ENCODE measurements at places on chromosomes 11 and 22. TPM values are rescaled to one million over a fixed set of nuclear protein-coding genes. Genes with fewer than 3 reads are reported as not detected.

The SDHAF2 gene
- total RNA-seq = 38.5 TPM

The DRAP1 gene
- total RNA-seq = 53.4 TPM

The PATE2 gene
- not detected for total RNA-seq

The OR2AG2 gene
- total RNA-seq = not detected

The MYO7A gene
- 3.8 TPM for total RNA-seq

The NR1H3 gene
- total RNA-seq = 28.3 TPM

Data from colonic mucosa (tissue), 4 donors.